Hair follicular keratinocyte (primary cell): ENCODE measurements at places on chromosomes 3 and 15. TPM values are rescaled to one million over a fixed set of nuclear protein-coding genes. Genes with fewer than 3 reads are reported as not detected.

Gene CCR3
- total RNA-seq, result not detected in 2 replicates

Gene NPTN
- total RNA-seq, result 94.8 and 121 TPM in 2 replicates

Gene PYGO1
- 0.55 and 0.91 TPM in 2 replicates for total RNA-seq

Gene GOLGA6D
- total RNA-seq, result not detected in 2 replicates

Gene CHRM5
- total RNA-seq, result not detected in 2 replicates

Gene PRR20G
- not detected in 2 replicates for total RNA-seq

Gene GOLGA6L10
- 0.23 TPM in 2 replicates for total RNA-seq

Gene MCTP2
- 12.3 and 12.4 TPM in 2 replicates for total RNA-seq

Gene ACTC1
- total RNA-seq, result not detected in 2 replicates

Gene TIGIT
- total RNA-seq, result not detected in 2 replicates

Gene DOCK3
- total RNA-seq, result 0.08 TPM in 1 of 2 replicates, not detected in the other

Gene MGLL
- total RNA-seq, result 33.5 and 42.6 TPM in 2 replicates

Gene EXOG
- total RNA-seq, result 2.7 and 3.5 TPM in 2 replicates

Gene ATP13A4
- 0.08 TPM in 1 of 2 replicates, not detected in the other for total RNA-seq

Gene FBXL22
- total RNA-seq, result 0.23 and 0.30 TPM in 2 replicates

Gene TTC23
- total RNA-seq, result 16.5 and 20.4 TPM in 2 replicates

Gene KNL1
- total RNA-seq, result 9.7 and 23.4 TPM in 2 replicates

Gene TEX9
- 1.3 TPM in 2 replicates for total RNA-seq

Gene DCLK3
- total RNA-seq, result not detected in 2 replicates

Gene FSIP1
- total RNA-seq, result 0.76 and 2.0 TPM in 2 replicates

Gene CIP2A
- 9.2 and 21.3 TPM in 2 replicates for total RNA-seq

Gene PTX3
- total RNA-seq, result 0.23 and 2.7 TPM in 2 replicates

Gene MUSTN1
- 1.6 TPM in 1 of 2 replicates, not detected in the other for total RNA-seq

Gene SLC24A1
- total RNA-seq, result 4.9 and 6.2 TPM in 2 replicates

Gene SYNM
- total RNA-seq, result 0.78 and 1.7 TPM in 2 replicates

Gene SEMA5B
- not detected in 2 replicates for total RNA-seq

Gene NTRK3
- not detected in 2 replicates for total RNA-seq

Gene MESP2
- 1.4 and 1.7 TPM in 2 replicates for total RNA-seq

Gene MNS1
- total RNA-seq, result 0.39 and 1.1 TPM in 2 replicates
